ENCODE measurements at places on chromosomes 3 and 15.
A peak's percentile ranks its signal among the peaks of the same experiment; 100 is the strongest.

- DNase-seq = peak; percentile 72
Measured at GRCh38 chr15:89647191-89647851, 7.9 kb downstream of the KIF7 start.

DNA sequence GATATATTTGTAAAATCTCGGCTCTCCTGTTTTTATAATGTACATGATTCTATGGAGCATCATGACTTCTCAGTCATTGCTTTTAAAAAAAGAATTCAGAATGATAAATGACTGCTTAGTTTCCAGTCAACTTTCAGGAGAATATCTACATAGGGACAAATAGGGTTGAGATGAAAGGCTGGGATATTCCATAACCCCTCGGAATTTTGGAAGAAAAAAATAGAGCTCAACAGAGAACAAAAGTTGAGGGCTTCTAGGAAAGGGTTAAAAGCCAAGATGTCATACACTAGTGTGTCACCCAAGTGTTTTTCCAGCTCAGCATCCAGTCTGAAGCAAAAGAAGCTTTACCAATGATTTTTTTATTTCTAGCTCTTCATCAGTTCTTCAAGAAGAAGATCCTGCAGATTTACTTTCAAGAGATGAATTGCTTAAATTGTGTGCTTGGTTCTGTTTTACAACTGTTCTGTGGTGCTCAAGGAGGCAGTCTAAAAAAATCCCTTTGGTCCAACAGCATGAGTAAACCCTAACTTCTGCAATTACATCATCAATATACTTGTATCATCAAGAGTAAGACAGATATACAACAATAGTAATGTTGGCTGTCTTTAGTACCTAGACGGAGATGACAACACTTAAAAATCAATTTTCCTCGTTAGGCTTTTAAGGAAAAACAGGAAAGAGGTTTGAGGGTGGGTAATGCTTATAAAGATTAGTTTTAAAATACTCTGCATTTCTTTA is 979 bp downstream of the UNC13C start:
- DNase-seq = no peak

GRCh38 chr3:145854499-145854898 is 306.5 kb downstream of the PLOD2 start:
- DNase-seq = no peak

GRCh38 chr3:43081796-43082195 is 24.1 kb downstream of the POMGNT2 start:
- no peak for DNase-seq

DNA sequence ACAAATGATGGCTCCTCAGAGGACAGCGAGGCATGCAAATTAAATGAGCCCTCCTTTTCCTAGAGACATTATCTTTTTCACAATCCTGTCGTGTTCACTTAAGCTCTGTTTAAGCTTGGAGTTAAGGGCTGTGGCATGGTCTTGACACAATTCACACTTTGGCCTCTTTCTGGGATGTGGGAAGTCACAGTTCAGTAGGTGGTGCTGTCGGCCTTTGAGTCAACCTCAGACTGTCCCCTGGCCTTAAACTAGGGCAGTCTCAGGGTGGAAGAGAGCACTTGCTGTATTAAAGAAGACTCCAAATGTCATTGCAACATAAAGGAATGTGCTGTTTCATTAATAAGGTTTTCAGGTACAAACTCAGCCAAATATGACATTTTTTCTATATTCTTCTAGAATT is 351.0 kb downstream of the MCTP2 start:
- no peak for DNase-seq

DNA sequence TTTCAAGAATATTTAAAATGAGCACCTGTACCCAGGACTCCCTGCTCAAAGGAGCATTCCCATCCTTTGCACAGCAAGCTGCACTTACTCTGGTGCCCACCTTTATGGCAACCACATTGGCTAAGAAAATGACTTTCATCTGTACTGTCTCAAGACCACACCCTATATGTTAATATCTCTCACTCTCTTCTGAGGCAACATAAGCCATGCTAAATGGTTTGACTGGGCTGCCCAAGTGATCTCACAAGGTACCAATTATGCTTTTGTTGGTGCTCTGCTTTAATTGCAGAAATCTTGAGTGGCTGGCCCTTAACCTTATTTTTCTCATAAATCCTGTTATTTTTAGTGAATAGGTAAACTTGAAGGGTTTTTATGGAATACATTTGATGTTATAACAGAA is 17.7 kb downstream of the RYK start:
- DNase-seq = no peak

GRCh38 chr15:71841563-71841962 is 31.2 kb downstream of the NR2E3 start:
- DNase-seq = no peak

DNA sequence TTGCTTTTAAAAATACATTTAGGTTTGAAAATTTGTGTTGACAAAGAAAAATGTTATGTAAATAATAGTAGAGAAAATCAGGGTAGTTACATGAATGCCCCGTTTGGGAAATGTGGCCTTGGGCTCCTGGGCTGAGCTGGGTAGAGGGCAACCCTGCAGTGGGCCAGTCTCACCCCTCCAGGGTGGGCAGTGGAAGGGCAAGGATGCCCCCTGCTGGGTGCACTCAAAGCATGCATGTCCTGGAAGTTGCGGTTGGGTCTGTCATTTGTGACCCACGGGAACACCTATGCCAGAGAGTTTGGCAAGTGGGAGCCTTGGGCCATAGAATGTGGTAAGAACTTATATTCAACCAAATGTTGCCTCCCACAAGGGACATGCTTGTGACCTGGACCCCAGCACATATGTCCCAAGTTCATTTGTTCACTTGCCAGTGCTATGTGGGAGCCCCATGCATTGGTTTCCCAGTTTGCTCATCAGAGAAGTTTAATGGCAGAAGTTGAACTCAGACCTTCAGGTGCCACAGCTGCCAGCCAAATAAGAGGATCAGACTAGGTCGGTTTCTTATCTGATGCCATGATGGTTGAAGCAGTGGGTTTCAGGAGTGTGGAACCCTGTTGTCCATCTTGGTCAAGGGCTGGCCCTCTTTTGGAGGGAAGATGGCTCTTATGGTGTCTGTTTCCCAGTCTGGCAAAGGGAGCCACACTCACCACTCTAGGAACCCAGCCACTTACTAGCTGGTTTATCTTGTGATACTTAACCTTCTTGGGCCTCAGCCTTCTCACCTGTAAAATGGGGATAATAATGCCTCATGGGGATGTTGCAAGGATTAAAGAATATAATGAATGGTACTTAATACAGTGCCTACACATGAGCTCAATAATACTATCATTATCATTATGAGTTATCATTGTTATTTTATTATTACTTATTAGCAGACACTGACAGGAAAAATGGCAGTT is 2.5 kb upstream of the PLCB2 start:
- no peak for DNase-seq

- no peak for DNase-seq
Measured at GRCh38 chr15:30992249-30992864, 929 bp upstream of the MTMR10 start.

GRCh38 chr15:78265137-78265460 is 737 bp downstream of the DNAJA4 start:
- peak; percentile 16 for DNase-seq

GRCh38 chr15:34126522-34126921 is 24.6 kb downstream of the PGBD4 start:
- DNase-seq = no peak

GRCh38 chr3:117798221-117798620 is 1088.6 kb downstream of the TUSC7 start:
- no peak for DNase-seq

GRCh38 chr3:23221136-23221535 is 18.0 kb downstream of the UBE2E2 start:
- DNase-seq = no peak

DNA sequence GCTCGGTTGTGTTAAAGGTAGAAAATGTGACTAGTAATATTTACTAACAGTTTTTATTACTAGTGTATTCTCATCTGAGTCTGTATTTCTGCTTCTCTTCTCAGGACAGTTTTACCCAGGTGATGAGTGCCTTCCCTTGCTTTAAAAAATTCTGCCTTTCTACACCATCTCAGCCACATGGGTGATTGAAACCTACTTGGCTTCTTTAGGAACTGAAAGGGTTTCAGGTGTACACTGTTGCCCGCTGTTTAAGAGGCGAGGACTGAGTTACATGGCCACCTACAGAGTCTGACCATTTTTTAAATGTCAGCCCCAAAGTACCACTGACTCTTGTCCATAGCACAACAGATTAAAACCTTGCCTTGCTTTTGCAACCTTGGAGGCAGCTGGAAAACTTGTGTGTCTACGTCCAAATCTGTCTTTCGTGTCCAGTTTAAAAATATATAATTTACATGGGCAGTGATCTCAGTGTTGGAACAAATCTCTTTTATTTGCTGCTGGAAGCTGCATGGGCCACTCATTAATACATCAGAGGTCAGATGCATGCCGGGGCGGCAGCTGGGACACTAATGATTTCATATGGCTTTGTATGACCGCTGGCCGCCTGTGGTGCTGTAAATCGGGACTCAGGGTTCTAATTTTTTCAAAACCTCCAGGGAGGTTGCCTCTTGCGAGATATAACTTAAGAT is 44.6 kb downstream of the TRIM71 start:
- DNase-seq = no peak

GRCh38 chr3:8882642-8883041 is 80.6 kb downstream of the RAD18 start:
- no peak for DNase-seq

- DNase-seq = no peak
Measured at GRCh38 chr3:187736418-187736871, 8.8 kb downstream of the BCL6 start.

- no peak for DNase-seq
Measured at GRCh38 chr15:98799461-98800390, 151.4 kb downstream of the IGF1R start.

DNA sequence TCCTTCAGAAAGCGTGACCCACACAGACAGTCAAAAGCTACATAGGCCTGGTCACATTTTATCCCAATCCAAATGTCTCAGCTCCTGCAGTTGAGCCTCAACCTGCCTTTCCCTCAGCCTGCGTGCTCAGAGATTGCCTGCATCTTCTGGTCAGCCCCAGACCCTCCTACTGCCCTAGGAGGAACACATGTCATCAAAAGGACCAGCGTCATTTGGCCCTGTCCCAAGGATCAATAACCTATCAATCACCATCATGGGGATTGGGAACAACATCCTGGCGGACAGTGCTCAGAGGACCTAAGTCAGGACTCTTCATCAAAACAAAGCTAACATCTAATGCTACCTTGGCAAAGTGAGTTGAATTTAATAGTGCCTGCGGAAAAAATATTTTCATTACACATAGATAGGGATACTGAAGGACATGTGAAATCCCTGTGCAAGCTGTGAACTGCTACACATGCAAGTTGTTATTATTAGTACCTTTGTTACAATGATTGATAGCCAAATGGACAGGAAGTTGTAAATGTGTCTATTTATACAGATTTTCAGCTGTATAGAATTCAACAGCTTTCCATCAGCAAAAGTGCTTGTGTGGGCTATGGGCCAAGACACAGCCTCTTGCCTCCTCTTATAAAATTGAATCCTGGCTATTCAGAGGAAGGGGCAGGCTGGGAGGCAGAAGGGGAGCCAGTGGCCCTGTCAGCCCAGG is 47.7 kb downstream of the UMPS start:
- DNase-seq = no peak

DNA sequence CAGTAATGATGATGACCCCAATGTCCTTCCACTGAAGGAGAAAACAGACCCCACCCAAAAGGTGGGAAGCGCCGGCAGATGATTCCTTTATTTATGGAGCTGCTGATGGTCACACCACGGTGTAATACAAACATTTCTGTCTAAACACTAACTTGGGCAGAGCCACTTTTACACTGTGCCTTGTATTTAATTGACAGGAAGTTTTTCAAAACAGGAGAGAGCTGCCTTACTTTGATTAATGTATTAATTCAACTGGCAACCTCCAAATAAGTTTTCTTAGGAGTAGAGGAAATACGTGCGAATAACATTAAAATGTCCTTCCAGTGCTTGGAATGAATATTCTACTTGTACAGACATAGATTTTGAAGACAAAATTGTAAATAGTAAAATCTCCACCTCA is 70.4 kb downstream of the WWTR1 start:
- DNase-seq = no peak

DNA sequence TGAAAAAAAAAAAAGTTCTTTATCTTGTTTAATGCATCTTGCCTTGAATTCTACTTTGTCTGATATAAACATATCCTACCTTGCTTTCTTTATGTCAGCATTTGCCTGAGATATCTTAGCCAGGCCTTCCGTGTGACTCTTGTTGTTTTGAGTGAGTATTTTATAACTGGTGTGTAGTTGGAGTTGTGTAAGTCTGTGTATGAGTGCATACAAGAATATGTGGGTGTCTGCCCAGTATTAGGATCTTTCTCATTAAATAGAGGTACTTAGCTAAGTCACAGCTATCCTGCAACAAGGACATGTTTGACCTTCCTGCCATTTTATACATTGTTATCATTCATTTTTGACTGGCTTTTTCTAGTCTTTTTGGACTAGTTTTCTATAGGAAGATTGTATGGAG is 22.5 kb upstream of the TSPAN3 start:
- no peak for DNase-seq

DNA sequence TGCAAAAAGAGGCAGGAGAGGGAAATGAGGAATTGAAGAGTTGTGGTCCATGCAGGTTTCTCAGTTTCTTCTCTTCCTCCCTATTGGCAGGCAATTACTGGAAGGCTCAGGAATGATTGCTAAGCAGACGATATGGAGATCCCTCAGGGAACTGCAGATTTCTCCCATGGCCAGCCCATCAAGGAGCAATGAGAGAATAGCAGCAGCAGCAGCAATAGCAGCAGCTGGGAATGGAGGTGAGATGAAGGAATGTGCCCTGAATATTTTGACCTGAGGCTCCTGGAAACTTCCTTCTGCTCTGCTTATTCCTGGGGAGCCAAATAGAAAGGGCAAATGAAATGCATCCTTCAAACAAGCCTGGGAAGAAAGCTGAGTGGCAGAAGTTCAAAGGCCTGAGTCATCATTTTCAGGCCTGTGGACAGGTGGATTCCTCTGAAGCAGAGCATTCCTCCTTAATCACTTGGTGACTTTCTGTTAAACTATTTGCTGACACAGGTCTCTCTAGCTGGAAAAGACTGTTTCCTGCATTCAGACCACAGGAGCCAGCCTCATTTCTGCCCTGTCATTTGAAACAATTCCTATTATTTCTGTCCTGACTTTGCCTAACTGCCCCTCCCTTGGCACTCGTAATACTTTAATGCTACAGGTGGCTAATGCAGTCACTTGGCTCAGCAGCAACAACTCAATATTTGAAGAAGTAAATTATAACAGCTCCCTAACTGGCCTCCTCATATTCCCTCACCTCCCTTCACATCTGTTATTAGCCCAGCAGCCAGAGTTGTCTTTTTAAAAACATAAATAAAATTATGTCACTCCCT is 146.9 kb upstream of the GADL1 start:
- DNase-seq = peak; percentile 38

DNA sequence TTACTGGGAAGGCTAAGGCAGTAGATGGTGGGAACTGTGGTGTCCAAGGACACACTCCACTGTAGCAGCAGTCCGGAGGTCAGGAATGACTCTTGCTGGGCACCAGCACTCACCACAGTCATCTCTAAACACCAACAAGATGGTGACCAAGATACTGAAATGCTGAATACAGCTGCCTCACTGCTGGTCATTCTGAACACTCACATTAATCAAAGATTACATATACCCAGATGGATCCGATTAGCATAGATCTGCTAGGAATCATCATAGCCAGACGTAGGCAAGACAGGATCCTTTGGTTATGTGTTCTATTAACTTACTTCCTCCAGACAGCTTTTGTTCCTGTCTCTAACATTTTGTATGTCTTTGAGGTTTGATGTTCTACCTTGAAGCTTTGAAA is 134.9 kb upstream of the BFSP2 start:
- no peak for DNase-seq

GRCh38 chr3:42547401-42547945 is 34.3 kb downstream of the SEC22C start:
- DNase-seq = peak; percentile 67
